ENCODE measurements at places on chromosomes 12 and 14. TPM values are rescaled to one million over a fixed set of nuclear protein-coding genes. Genes with fewer than 3 reads are reported as not detected.

TAS2R14 gene
- not detected for total RNA-seq

DNA sequence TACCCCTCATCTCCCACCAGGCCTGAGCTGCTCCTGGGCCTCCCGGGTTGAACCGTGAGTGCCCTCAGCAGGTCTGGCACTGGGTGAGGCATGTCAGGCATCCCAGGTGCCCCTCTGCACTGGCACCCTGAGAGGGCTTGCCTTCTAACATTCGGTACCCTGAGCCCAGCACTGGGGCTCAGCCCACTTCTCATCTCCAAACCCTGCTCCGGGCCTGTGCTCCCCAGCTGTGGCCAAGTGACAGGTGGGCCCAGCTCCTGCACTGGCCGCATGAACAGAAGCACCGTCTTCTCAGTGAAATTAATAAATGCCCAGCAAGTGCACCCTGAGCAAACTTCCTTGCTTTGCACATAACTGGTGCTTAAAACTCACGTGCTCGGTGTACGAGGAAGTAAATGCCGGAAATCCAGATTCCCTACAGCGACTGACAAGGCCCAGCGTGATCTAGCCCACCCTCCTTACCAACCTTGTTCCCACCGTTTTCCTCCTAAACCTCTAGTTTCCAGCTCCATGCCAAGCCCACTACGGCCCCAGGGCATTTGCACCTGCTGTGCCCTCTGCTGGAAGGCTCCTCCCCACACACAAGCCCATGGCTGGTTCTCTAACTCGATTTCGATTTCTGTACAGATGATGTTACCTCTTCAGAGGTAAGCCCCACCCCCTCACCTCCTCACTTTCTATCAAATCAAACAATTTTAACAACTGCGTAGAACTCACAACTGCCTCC, 115.2 kb upstream of the NCOR2 start:
- no peak for DNase-seq

DNA sequence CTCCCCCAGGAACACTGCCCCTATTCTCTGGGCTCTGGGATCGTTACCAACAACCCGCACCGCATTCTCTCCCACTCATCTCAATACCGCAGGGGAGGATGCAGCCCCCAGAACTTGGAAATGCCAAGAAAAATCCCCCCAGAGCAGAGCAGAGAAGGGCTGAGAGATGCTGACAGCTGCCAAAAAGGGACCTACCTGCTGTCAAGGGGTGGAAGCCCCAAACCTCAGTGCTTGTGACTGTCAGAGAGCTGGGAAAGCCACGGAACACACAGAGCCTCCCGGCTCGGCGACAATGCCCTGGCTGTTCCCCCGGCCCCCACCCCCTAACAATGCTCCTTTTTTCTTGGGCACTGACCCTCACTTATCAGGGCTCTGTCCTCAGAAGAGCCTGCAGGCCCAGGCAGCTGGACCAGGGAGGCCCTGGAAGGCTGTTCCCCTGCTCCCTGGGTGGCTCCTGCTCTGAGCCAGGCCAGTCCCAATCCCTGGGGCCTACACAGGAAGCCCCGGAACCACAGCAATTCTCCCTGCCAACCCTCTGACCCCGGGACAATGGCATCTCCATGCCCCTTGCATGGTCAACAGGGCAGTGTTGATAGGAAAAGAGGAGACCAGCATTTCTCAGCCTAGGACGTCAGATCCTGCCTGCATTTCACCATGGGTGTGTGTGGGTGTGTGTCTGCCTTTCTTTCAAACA, 78.9 kb downstream of the ITPK1 start:
- no peak for DNase-seq

DNA sequence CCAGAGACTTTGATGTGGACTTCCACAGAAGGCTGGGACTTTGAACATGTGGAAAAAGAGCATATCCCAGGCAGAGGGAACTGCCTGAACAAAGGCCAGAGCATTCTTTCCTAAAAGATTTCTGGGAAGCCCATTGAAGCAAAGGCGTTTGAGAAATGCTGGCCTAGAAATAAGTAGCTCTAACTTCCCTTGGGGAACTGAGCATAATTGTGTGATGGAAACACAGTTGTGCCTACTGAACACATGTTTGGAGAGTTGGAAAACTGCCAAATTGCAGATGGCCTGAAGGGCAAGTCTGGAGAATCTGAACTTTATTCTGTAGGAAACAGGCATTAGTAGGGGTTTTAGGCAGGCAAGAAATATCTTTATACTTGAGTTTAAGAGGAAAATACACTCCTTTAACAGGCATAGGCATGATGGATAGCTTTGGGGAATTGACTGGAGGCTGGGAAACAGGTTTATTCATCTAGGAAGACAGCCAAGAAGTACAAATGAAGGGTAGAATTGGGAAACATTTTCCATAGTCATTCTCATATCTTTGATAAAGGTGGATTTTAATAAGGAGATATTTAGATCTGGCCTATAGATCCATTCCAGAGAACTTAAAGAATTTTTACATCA, 134.1 kb downstream of the TPH2 start:
- DNase-seq, result no peak

DNA sequence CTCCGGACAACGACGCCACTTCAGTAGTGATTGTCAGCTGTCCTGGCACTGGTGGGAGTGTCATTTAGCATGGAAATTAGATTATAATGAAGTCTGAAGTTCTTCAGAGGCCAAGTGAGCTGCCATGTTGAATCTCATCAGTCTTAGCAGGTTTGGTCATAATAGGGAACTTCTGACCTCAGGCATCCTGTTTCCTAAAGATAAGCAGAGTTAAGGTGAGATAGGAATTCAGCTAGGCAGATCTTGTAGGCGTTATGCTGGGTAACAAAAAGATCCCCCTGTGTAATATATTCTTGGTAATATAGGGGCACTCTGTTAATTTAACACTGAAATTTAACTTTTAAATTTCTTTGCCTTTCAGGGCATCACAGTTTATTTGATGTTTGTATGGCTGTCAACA, 137.5 kb downstream of the CCDC91 start:
- no peak for DNase-seq

- no peak for DNase-seq
Measured at GRCh38 chr14:79294499-79294898, 916.8 kb downstream of the DIO2 start.

- no peak for DNase-seq
Measured at GRCh38 chr14:20035449-20035848, 389 bp downstream of the OR4K13 start.

GRCh38 chr12:108129017-108129812, at the start of gene WSCD2:
WSCD2 (plus strand) TSS chr12:108129288; CDS start chr12:108195833, 66,545 bp downstream.
- DNase-seq, result peak; percentile 67

DNA sequence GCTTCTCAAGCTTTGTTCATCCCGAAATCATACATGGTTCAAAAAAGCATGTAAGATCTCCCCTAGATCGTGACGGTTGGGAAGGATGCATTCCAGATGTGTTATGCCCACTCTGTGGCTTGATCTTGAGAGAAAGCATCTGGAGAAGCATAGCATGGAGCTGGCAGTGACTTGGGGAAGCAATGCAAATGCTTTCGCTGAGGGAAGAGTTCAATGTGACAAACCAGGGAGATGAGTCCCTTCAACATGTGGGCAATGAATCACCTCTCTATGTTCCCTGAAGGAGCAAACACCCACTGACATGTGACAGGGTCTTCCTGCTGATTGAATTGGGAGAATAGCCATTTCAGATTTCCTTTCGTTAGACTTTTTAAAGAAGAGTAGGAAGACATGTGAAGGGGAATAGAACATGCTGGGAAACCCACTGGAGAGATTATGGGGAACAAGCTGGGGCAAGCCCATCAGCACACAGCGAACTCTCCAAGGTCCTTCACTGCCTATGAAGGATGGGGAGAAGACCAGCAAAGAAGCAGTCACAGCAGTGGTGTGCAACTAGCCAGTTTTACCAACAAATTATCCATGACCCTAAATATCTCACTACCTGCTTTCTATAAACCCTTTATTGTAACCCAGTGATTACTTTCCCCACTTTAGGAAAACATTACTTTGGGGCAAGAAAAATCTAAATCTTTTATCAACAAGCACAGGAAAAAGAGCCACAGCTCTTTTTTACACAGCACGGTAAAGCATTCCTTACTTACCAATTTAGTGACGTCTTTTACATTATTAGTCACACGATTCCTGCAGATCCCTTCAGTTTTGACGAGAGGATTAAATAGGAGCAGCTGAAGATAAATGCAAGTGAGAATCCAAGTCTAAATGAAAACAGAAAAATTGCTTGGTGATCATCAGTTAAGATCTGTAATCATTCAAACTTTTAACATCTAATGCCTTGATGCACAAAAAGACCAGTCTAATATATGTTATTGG, 35.0 kb downstream of the KITLG start:
- no peak for DNase-seq

DNA sequence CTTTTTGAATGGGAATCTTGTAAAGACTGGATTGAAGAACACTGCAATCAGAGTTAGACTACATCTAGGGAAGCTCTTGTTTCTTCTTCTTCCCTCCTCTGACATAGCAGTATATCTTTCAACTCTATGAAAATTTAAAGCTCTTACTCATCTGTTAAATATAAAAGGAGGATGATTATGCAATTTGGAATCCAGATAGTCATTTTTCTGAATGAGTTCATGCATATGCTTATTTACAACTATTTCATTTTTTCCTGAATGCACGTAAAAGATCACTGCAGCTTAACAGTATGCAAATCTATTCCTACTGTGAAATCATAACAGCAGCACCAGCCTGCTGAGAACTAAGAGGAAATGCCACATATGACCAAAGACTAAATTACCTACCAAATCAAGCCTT, 133.5 kb upstream of the TMCC3 start:
- no peak for DNase-seq

DNA sequence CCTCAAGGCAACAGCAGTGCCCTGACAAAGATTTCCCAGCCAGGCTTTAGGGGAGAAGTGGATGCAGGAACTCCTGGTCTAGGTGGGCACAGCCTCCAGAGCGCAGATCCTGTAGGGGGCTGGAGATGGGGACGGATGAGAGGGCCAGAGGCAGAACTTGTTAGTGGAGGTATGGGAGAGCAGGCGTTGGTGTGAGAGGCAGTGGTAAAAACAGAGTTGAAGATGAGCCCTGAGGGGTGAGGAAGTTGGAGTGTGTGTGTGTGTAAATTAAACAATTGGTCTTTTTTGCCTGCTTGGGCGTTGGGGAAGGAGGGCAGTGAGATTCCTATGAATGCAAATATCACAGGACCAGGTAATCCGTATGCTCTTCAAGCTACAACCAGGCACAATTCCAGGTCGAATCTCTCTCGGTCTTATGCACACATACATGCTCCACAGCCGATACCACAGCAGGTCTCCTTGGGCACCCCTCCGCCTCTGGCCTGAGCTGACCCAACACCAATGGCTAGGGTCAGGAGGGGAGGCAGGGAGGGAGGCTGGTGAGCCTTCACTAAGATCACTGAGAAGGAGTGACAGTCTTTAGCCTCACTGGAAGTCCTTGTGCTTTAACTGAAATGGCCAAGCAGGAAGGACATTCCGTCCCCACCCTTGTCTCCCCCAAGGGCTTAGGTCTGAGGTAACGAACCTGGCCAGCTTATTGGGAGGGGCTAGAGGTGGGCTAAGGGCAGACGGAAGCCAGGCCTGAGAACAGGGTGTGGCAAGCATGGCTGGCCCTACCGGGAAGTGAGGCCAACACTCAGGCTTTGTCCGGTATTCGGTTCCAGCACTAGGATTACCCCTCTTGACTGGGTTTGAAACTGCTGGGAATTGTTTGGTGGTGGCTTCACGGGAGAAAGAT, 1.5 kb upstream of the KRT7 start:
- no peak for DNase-seq

All from Caki2 (cell line).